ENCODE measurements at places on chromosomes 4 and X. TPM values are rescaled to one million over a fixed set of nuclear protein-coding genes. Genes with fewer than 3 reads are reported as not detected.

HAND2 gene
- total RNA-seq: not detected

DDX53 gene
- not detected for total RNA-seq

ETDA gene
- not detected for total RNA-seq

GYG2 gene
- 1.6 TPM for total RNA-seq

EFNB1 gene
- total RNA-seq: 13.2 TPM

RPGR gene
- total RNA-seq: 8.1 TPM

SYTL5 gene
- total RNA-seq: not detected

RTL9 gene
- under 0.01 TPM for total RNA-seq

LRCH2 gene
- total RNA-seq: 0.54 TPM

PNMA6A gene
- total RNA-seq: 4.6 TPM

SLC4A4 gene
- total RNA-seq: 0.27 TPM

CSAG1 gene
- total RNA-seq: not detected

EXOC1L gene
- total RNA-seq: not detected

TCP11X1 gene
- total RNA-seq: not detected

GRPEL1 gene
- total RNA-seq: 8.1 TPM

CT45A6 gene
- total RNA-seq: not detected

BANK1 gene
- 1.3 TPM for total RNA-seq

STBD1 gene
- 1.9 TPM for total RNA-seq

CT45A9 gene
- not detected for total RNA-seq

PCDH10 gene
- under 0.01 TPM for total RNA-seq

MID2 gene
- 0.54 TPM for total RNA-seq

PUDP gene
- total RNA-seq: 3.2 TPM

DCHS2 gene
- under 0.01 TPM for total RNA-seq

SEL1L3 gene
- total RNA-seq: 31.8 TPM

LIN54 gene
- total RNA-seq: 19.1 TPM

SMC1A gene
- 18.0 TPM for total RNA-seq

BRS3 gene
- total RNA-seq: not detected

MAGEB2 gene
- not detected for total RNA-seq

RIBC1 gene
- 3.0 TPM for total RNA-seq

ATP1B4 gene
- not detected for total RNA-seq

ADGRG2 gene
- total RNA-seq: not detected

HELT gene
- total RNA-seq: not detected

CD40LG gene
- total RNA-seq: 0.54 TPM

GPR119 gene
- total RNA-seq: not detected

PRRG1 gene
- total RNA-seq: 0.54 TPM

FOXR2 gene
- not detected for total RNA-seq

SCRG1 gene
- not detected for total RNA-seq

ARMCX4 gene
- total RNA-seq: 2.2 TPM

SAP30 gene
- total RNA-seq: 18.6 TPM

TMEM156 gene
- total RNA-seq: 1.1 TPM

NLGN4X gene
- total RNA-seq: under 0.01 TPM

Data from hematopoietic multipotent progenitor cell (in vitro differentiated cells).